ENCODE measurements at places on chromosomes 7 and 10.
A peak's percentile ranks its signal among the peaks of the same experiment; 100 is the strongest.

DNA sequence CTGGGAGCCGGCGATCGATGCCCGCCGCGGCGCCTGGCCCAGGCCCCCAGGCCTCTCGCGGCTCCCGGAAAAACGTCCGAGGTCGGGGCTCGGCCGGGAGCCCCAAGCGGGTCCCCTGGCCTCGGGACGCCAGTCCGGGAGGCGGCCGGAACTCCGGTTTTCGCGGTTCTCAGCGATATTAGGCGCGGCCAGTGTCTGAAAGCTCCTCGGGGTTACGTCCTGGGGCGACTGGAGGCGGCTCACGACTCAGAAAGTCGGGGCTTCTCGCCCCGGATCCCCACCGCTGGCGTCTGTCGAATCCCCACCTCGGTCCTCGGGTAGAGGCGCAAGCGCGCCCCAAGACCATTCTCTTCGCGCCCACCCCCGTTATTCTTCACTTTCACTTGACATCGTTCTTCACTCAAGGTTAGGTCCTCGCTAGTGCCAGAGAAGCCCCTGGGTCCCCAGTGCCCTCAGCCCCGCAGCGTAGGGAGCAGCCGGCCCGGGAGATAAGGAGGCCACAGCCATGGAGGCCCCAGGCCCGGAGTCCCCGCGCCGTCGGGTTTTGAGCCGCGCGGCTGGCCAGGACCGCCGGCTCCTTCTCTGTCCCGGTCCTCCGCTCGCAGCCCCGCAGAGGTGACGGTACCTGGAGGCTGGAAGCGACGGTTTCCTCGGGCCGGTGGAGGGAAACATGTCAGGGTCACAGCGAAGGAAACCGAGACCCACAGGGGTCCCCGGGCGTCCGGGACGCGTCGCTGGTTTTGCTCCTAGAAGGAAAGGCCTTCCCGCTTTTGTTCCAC lies 35.2 kb upstream of the EBLN1 start:
- peak; percentile 24 for DNase-seq

- DNase-seq, result peak; percentile 83
Observed at GRCh38 chr7:191981-192649, at the start of gene FAM20C. TSS of gene FAM20C (plus strand) at chr7:192571. CDS start at chr7:193200, 629 bp downstream.

DNA sequence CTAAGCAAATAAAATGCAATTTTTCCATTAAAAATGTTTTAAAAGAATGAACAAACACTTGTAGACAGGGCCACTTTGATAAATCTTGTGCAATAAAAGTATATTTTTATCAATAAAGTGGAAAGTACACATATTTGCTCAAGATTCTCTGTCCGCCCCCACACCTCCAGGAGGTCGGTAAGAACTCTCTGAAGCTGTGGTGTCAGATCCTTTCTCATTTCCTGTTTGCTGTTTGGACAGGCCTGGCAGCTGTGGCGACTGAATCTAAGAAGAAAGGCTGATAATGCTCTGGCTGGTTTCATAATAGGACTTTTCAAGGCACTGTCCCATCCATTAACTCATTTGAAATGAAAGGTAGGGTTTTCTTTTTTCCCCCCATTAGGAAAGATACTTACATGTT lies 15.3 kb upstream of the ASB4 start:
- DNase-seq, result peak; percentile 68

- DNase-seq, result no peak
Observed at GRCh38 chr7:45421806-45422205, 152.4 kb upstream of the ADCY1 start.

DNA sequence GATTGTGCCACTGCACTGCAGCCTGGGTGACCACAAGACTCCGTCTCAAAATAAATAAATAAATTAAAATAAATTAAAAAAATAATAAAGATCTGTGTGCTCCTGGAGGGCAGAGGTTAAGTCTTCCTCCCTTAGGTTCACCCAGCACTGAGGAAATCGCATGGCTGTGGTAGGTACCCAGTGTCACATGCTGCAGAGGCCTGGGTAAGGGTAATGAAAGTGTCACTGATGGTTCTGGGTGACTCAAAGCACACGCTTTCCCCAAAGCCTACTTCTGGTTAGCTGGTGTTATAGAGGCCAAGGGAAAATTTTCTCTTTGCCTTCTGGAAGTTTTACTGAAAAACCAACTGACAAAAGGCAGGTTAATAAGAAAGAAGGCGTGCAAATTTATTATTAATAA lies 88.8 kb upstream of the ITGB1 start:
- DNase-seq, result no peak

GRCh38 chr7:150356265-150356897 lies 12.2 kb upstream of the REPIN1 start:
- DNase-seq, result peak; percentile 65
